ENCODE measurements at places on chromosomes 7 and 10.

DNA sequence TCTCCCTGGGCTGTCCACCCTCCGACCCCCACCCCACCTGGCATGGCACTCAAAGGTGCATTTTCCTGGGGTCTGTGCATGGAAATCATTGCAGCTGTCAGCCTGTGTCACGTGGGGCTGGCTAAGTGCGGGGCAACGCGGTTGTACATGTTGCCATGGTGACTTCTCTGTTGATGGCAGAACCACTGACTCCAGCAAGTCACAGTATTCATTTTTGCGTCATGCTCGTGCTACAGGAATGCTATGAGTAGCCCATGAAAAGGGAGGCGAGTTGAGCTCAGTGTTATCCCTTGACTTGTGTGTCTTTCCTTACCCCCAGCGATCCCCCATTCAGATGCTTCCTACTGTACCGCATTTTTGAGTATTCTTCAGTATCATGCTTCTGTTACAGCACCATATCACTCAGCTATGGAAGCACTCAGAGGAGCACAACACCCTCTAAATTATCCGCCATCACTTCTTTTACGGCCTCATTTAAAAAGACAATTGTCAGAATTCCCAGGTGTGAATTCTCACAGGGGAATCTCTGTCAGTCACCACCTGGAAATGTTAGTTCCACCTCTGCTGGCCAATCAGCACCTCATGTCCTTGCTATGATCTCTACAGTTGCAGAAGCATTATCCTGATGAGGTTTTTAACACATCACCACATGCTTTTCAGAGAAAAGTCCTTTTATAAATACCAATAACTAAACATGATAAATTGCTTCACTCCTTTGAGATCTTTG, 194.4 kb upstream of the C7orf33 start:
- DNase-seq: no peak

GRCh38 chr10:12194752-12195271, 879 bp downstream of the NUDT5 start:
- peak; percentile 42 for DNase-seq

GRCh38 chr7:31114593-31115343, 62.7 kb downstream of the ADCYAP1R1 start:
- no peak for DNase-seq

DNA sequence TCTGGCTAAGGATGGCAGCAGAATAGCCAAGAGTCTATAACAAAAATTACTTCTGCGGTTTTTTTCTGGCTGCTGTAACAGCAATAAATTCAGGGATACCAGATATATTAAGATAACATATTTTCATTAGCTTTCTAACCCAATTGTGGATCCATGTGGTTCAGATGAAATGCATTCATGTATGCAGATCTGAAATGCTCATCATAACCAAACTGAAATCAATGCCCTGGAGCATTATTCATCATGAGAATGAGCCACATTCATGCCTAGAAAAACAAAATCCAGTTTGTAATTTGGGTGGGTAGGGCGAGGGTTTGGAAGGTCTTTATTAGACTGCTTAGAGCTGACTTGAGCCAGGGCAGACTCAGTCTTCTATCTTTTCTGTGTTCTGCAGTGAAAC, 69.8 kb upstream of the SEMA3A start:
- no peak for DNase-seq

DNA sequence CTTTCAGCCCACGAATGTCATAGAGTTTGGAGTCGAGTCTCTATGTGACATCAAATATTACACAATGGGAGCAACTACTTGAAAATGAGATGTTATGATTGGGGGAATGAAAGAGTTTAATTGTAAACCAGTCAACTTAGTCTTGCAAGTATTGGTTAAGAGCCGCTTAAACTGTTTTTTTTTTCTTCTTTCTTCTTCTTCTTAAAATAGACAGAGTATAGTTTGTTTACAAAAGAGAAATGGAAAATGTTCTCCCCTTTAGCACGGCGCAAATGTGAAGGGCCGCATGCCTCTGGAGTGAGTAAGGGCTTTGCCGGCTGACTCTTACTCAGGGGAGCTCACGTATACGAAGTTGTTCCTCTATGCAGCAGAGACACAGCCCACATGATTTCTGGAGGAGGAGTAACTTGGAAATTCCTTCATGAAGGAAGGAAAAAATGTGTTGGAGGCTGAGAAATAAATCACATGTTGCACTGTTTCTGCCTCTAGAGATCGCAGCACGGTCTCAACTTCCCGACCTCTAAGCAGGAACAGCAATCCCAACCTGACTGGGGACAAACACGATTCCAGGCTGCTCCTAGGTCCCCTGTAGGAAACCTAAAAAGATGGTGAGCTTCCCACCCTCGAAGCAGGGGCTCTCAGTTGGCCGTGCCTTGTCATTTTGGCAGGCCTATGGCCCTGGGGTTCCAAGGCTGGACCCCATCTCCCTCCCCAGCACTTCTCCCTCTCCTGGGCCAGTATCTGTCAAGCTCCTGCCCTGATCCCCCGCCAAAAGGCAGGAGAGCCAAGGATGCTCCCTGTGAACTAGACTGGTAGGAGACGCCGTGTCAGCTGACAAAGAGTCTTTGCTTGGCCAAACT, 44.8 kb downstream of the MYOF start:
- no peak for DNase-seq

DNA sequence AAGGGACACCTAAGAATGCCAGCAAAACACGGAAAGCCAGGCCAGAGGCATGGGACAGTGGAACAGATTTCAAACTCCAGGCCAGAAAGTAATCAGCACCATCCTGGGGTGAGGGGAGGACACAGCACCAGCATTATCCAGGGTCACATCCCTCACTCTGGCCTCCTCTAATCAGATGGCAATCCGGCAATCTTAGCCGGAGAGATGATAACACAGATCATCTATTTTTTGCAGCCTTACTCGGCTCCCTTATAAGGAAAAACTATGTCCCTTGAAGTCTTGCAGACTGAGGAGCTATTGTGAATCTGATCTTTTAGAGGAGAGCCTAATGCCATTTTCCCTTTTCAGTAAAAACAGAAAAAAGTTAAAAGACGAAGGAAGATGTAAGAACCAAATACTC, 16.5 kb downstream of the TRIL start:
- no peak for DNase-seq

DNA sequence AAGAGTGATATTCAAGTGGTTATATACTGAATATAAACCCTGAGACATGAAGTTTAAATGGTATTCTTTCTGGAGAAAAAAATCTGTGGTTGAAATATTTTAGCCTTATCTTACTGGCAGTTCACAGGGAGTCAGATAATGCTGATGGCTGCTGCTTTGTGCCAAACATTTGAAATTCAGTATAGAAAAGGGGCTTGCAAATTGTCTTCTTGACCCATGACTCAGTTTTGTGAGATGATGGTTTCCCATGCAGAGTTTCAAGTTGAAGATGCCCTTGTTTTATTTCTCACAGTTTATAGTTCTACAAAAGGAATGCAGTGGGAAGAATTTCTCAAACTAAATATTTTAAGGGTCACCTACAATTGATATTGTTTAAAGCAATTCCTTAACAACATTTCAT, 251.1 kb upstream of the MEOX2 start:
- no peak for DNase-seq

DNA sequence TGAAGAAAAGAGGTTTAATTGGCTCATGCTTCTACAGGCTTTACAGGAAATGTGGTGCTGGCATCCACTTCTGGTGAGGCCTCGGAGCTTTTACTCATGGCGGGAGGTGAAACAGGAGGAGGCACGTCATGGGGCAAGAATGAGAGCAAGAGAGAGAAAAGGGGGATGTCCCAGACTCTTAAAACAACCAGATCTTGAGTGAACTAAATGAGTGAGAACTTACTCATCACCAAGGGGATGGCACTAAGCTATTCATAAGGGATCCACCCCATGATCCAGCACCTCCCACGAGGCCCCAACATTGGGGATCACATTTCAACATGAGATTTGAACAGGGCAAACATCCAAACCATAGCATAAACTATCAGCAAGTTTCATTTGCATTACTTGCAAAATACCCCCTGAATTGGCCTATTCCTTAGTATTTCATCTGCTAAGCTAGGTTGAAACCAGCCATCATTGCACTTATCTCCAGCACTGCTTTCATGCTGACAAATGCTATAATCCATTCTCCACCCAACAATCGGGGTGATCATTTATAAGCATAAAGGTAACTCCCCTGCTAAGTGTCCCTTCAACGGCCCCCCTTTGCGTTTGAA, 179.0 kb downstream of the NOC3L start:
- peak; percentile 32 for DNase-seq

DNA sequence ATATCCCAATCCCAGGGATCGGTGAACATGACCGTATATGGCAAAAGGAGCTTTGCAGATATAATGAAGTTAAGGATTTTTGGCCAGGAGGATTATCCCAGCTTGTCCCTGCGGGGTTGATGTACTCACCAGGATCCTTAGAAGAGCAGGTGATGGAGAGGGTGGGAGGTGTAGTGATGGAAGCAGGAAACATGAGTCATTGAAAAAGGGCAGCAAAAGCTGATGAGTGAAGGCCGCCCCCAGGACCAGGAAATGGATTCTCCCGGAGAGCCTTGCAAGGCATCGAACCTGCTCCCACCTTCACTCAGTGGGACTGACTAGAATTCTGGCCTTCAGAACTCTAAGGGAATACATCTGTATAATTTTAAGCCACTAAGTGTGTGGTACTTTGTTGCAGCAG, 5.2 kb upstream of the NUPR2 start:
- DNase-seq: no peak

DNA sequence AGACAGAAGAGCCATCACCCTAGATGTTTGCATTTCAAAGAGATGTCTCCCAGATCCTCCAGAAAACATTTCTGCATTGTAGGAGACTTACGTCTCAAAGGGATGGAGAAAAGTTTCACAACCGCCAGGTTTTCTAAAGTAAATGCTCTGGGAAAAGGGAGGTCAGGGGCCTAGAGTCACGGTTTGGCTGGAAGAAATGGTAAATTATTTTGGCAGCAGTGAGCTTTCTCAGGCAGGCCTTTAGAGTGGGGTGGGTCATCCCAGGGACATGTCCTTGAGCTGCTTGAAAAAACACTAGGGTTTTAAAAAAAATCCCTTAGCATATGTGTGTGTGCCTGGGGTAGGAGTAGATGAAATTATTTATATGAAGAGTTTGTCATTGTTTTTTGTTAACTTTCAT, 728.8 kb downstream of the TYW1 start:
- DNase-seq: no peak

GRCh38 chr10:8665322-8665721, 610.8 kb downstream of the GATA3 start:
- no peak for DNase-seq

DNA sequence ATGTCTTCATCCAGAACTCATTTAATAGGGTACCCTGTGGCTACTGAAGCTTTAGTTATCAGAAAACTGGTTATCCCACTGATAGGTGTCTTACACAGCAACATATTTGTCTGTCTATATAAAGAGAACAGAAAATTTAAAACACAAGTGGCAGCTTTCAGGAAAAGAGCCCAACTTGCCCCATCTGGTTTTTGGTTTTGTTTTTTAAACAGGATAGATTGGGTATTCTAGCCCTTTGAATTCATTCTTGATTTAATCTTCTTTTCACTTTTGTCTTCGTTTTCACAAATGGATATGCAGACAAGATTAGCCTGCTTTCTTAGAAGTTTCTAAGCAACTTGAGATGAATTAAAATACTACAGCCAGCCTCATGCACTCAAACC, 91.3 kb downstream of the KLF6 start:
- DNase-seq: no peak

DNA sequence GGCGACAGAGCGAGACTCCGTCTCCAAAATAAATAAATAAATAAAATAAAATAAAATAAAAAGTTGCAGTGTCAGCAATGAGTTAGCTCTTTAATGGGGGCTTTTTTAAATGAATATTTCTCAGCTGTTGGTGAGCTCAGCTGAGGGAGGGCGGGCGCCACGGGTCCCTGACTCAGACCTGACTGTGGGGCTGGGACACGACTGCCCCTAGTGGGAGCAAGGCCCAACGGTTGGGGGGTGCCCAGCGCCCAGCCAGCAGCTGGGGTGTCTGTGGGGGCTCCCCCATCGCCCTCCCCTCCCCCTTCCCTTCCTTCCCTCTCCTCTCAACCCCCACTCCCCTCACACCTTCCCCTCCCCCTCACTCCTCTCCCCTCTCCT, 46.6 kb downstream of the PWWP2B start:
- DNase-seq: peak; percentile 70

- no peak for DNase-seq
Observed at GRCh38 chr10:36057180-36057579, 415.1 kb upstream of the FZD8 start.

DNA sequence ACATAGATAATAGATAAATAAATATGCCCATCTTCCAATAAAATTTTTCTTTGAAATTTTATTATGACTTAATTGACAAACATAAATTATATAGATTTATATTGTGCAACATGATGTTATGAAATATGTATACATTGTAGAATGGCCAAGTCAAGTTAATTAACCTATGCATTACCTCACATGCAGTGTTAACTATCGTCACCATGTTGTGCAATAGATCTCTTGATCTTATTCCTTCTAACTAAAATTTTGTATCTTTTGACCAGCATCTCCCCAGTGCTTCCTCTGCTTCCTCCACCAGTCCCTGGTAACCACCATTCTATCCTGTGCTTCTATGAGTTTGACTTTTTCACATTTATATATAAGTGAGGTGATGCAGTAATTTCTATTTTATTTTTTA, 259.6 kb downstream of the SUGCT start:
- no peak for DNase-seq

DNA sequence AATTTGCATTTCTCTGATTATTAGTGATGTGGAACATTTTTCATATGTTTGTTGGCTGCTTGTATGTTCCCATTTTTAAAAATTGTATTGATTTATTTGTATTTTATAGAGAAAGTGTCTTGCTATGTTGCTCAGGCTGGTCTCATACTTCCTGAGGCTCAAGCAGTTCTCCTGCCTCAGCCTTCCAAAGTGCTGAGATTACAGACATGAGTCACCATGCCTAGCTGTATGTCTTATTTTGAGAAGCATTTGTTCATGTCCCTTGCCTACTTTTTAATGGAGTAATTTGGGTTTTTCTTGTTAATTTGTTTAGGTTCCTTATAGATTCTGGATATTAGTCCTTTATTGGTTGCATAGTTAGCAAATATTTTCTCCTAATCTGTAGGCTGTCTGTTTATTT, 214.2 kb upstream of the KAT6B start:
- no peak for DNase-seq

DNA sequence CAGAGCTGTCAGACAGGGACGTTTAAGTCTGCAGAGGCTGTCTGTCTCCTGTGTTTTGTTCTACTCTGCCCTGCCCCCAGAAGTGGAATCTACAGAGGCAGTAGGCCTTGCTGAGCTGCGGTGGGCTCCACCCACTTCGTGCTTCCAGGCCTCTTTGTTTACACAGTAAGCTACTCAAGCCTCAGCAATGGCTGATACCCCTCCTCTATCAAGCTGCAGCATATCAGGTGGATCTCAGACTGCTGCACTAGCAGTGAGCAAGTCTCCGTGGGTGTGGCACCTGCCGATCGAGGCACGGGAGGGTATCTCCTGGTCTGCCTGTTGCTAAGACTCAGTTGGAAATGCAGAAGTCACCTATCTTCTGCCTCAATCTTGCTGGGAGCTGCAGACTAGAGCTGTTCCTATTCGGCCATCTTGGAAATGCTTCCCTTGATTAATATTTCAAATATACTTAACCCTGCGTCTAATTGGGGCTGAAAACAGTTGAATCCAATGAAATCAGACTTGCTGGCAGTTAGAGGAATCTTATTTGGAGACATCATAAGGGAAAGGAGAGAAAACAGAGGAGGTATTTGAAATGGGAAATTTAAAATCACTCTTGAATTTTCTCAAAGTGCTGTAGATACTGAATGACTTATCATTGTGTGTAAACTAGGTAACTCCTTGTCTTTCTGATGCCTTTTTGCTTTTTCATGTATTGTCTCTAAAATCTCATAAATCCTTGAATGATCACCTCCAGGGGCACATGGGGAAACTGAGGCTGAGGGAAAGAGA, 13.8 kb upstream of the CYP3A5 start:
- DNase-seq: no peak

Measured in activated CD4-positive, alpha-beta T cell treated with anti-CD3 and anti-CD28 coated beads, Interleukin-2, amount 50 U/mL, for 48 hours (primary cell).